ENCODE measurements at places on chromosomes 2 and 18. TPM values are rescaled to one million over a fixed set of nuclear protein-coding genes. Genes with fewer than 3 reads are reported as not detected.

FNDC4 gene
- total RNA-seq: 4.6 TPM

GKN2 gene
- 1.9 TPM for total RNA-seq

UGT1A4 gene
- total RNA-seq: 0.07 TPM

CCDC150 gene
- 5.3 TPM for total RNA-seq

RUFY4 gene
- total RNA-seq: 0.09 TPM

TBC1D8 gene
- total RNA-seq: 97.5 TPM

DUSP19 gene
- 0.34 TPM for total RNA-seq

GALR1 gene
- total RNA-seq: not detected

Measured in A549 treated with Hydrocortisone at 1 μM for 4 hours (cell line).